NCI-H187 treated with DMSO at 0.1 percent for 48 hours (cell line): ENCODE measurements at places on chromosomes 16 and 17.

DNA sequence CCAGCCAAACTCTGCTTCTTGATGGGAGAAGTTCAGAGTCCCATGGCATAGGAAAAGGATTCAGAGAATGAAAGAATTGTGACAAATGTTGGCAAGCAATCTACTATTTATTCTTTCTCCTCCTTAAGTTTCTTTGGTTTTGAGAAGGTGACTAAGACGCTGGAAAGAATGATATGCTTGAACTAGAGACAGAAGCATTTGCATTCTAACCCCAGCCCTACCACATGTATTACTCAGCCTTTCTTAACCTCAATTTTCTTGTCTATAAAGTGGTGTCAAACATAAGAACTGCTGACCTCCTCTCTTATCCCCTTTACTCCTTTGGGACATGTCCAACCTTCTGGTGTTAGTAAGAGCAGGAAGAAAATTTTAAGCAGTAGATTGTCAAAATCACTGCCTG lies 124.7 kb downstream of the HS3ST2 start:
- DNase-seq: no peak

- DNase-seq: peak; percentile 84
Observed at GRCh38 chr17:48587276-48588073, 2.6 kb downstream of the HOXB3 start.

DNA sequence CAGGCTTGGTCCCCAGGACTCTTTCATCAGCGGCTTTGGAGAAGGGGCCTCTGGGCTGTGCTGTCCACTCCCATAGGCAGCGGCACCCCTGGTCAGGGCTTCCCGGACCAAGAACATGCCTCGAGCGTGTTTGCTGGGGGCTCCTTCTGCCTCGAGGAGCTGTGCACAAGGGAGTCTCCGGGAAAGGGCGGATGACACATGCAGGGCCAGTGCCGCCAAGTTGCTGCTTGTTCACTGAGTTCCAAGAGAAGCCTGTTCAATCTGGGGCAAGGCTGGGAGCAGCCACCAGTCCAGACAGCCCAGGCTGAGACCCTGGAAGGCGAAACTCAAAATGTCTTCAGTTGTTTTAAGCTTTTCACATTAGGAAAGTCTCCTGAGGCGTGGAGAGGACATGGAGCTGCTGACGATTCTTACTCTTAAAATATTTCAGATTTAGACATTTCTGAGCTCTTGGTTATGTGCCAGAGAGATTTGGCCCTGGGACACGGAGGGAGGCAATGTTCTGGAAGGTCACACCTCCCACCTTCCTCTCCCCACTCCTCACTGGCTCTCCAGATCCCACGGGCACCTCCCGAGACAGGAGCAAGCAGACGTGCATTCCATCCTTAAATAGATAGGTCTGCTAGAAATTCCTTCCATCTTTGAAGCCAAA lies 84.5 kb upstream of the ZNF469 start:
- no peak for DNase-seq

DNA sequence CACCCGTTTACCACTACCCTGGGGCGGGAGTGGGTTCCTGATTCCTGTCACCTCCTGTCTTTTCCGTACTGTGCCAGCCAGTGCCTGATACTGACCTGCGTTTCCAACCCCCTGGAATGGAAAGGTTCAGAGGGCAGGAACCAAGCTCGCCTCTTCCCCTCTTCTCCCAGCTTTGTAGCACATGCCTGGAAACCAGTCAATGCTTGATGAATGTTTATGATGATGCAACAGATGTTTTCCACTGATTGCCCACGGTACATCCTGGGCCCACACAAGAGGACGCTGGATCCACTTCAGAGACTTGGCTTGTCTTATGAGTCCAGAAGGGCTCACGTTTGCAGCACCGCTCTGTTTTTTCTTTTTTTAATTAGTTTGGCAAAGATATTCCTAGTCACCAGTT lies 262.0 kb downstream of the CPPED1 start:
- no peak for DNase-seq

DNA sequence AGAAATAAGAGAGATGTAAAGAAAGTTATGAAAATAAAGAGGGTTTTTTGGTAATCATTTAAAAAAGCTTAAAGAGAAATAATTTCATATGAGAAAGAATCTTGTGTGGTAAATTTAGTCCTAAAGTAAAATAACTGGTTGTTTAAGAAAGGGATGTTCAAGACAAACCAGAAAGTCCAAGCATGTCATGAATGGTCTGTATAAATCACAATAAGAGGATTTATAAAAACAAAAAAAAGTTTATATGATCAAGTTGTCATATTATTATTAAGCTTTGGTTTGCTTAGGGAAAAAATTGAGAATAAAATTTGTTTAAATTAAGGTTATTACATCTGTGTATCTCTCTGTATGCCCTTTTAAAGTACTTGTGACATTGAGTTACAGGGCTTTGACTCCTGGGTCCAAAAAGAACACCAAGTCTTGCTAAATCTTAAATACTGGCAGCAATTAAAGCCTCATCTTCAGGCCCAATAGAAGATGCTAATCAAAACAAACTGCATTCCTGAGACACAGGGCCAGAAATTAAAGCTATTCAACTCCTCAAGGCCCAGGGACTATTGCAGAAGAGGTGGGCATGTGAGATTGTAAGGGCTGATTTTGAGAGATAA lies 15.6 kb upstream of the TRIM25 start:
- no peak for DNase-seq

DNA sequence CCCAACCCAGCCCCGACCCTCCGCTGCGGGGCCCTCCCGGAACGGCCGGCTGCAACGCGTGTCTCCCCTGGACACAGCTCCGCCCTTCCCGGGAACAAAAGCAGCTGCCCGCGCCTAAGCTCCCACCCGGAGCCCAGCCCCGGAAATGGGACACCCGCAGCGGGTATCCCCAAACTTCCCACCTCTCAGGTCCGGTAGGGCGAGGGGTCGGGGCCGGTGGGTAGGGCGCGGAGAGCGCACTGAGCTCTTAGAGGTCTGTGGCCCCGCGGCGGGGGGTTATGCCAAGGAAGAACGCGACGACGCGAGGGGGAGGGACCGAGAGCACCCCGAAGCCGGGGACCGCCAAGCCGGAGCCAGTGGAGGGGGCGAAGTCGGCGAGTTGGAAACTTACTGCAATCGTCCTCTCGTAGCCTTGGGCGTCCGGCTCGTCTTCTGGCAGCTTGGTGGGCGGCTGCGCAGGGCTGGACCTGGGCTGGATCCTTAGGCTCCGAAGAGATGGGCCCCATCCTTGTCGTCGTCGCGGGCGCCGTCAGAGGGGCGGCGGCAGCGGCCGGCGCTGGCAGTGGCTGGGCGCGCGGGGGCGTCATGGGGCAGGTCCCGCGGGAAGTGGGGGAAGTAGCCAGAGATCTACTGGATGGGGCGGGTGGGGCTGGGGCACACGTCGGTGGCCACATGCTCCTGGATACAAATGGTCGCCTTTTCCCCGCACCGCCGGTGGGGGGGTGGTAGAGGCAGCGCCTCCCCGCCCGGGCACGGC lies 6.9 kb downstream of the USP6 start:
- no peak for DNase-seq

DNA sequence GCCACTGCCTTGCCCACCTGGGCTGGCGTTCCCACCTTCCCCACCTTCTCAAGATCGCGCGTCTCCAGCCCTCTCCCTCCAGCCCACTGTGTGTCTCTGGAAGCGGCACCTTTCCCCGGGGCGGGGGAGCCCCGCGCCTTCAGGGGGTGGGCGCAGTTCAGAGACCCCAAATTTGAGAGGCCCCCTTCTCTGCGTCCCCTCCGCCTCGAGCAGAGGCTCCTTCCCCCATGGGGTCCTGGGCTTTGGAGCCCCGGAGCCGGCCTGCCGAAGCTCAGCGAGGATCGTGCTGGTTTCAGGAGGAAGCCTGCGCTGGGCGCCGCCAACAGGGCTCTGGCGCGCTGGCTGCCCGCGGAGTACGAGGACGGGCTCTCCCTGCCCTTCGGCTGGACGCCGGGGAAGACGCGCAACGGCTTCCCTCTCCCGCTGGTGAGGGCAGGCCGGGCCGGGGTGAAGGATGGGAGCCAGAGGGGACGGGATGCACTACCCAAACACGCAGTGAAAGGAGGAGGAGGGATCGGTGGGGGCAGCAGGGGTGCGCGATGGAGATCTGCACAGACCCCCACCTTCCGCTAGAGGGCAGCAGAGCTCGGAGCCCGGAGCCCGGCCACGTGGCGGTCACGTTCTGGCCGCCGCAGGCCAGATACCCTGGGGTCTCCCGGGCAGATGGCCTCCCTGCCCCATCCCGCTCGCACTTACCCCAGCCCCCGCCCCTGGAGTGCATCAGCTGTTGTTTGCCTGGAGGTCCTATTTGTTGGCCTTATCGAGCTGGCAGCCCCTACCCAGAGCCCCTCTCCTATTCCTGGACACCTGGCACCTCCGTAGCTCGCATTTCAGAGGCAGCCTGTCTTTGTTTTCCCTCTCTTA lies 11.1 kb downstream of the LPO start:
- DNase-seq: no peak

- no peak for DNase-seq
Observed at GRCh38 chr16:86824751-86825296, 246.5 kb downstream of the FOXL1 start.

- no peak for DNase-seq
Observed at GRCh38 chr16:2595393-2596205, 57.8 kb downstream of the PDPK1 start.

DNA sequence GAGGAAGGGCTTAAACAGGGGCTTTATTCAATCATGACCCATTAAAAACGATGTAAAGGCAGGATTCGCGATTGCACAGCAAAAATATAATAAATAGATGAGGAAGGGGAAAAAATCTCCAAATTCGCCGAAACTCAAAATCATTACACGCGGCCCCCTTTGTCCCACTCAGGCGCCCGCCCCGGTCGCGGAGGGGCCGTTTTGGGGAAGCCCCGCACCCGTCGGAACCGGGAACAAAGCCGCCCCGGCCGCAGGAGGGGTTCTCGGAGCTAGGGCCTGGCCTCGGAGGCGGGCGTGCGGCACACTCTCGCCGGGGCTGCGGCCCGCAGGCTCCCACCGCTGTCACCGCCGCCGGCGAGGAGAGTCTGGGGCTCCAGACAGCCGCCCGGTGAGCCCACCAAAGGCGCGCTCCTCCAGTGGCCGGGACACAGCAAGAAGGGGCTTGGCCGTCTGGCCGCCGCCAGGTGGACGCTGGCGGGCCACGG lies 521 bp downstream of the C16orf87 start:
- no peak for DNase-seq

DNA sequence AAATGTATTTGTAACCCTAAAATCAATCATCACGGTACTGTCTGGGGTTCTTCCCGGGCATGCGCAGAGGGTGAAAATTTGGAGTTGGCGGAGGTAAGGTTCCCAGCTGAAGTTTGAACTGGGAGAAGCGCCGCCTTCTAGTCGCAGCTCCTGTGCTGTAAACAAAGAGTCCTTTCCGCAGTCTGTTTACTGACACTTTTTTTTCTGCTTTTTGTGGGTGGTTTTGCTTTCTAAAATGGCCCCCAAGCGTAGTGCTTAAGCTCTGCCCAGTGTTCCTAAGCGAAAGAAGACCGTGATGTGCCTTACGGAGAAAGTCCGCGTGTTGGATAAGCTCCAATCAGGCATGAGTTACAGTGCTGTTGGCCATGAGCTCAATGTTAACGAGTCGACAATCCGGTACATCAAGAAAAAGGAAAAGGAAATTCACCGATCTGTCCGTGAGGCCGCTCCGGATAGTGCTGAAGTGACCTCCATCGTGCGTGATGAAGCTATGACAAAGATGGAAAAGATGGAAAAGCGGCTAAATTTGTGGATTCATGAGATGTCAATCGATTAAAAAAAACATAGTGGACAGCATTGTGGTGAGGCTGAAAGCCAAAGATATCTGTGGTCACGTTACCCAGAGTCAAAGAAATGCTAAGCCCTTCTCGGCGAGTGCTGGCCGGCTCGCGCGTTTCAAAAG lies 570 bp upstream of the CFDP1 start:
- DNase-seq: peak; percentile 46

GRCh38 chr16:68005786-68006286 lies 6.6 kb upstream of the DPEP2 start:
- DNase-seq: no peak

GRCh38 chr17:17125136-17126084 lies 80.7 kb downstream of the PLD6 start:
- no peak for DNase-seq

DNA sequence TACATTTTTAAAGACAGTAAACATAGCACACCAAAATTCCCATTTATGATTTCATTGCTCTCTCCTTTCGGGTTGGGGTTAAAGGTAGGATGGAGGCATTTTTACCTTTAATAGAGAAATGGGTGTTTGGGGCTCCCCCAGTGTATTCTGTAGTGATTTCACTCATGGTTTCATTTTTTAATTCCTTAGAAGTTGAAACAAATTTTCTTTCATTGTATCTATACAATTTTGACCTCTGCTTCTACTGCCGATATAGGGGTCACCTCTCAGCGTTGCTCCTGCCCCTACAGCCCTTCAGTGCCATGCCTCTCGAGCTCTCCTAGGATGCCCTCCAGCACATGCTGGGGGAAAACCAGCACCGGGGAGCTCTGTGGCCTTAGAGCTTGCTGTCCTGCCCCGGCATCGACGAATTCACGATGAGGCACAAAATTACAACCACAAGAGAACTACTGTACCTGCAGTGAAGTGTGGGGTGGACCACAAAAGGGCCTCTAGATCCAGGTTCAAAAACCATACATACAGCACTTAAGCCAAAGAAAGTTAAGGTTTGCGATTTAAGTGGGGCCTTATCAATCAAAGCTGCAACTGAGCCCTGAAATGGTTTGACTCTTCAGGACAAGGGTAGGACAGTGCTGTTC lies 39.3 kb downstream of the LITAFD start:
- no peak for DNase-seq

DNA sequence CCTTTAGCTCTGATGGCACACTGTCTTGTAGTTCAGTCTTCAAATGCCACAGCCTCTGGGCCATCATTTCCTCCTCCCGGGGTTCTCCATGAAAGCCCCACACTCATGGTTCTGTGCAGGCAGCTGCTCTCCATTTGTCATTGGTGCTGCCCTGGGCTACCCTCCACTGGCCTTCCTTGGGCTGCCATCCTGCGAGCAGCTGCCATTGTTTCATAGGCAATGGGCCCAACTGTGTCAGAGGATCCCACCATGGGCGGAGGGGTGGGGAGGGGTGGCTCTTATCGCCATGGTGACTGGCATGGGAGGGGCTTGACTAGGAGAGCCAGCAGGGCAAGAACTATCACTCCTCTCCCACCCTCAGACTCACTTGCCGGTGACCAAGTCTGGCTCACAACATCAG lies 38.6 kb upstream of the BRD7 start:
- DNase-seq: no peak

- DNase-seq: no peak
Observed at GRCh38 chr16:68995011-68995504, 110.4 kb upstream of the HAS3 start.

DNA sequence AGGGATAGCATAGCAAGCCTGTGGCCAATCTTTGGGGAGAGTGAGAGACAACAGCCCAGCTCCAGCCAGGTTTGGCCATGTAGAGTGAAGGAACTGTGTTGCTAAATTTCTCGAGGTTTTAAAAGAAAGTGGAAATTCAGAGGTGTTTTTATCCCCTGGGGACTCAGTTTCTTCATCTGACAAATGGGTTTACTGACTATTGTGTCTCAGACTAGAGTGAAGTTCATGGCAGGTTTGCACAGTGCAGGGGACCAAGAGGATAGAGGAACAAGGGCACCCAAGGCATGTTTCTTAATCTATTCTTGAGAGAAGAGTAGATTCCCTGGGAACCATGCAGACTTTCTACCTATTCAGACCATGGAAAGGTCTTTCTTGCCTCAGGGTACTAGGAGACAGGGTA lies 555.8 kb upstream of the C16orf82 start:
- DNase-seq: no peak
